ENCODE measurements at places on chromosomes 12 and 14.

GRCh38 chr12:93552427-93552826 is 20.0 kb upstream of the SOCS2 start:
- no peak for DNase-seq

DNA sequence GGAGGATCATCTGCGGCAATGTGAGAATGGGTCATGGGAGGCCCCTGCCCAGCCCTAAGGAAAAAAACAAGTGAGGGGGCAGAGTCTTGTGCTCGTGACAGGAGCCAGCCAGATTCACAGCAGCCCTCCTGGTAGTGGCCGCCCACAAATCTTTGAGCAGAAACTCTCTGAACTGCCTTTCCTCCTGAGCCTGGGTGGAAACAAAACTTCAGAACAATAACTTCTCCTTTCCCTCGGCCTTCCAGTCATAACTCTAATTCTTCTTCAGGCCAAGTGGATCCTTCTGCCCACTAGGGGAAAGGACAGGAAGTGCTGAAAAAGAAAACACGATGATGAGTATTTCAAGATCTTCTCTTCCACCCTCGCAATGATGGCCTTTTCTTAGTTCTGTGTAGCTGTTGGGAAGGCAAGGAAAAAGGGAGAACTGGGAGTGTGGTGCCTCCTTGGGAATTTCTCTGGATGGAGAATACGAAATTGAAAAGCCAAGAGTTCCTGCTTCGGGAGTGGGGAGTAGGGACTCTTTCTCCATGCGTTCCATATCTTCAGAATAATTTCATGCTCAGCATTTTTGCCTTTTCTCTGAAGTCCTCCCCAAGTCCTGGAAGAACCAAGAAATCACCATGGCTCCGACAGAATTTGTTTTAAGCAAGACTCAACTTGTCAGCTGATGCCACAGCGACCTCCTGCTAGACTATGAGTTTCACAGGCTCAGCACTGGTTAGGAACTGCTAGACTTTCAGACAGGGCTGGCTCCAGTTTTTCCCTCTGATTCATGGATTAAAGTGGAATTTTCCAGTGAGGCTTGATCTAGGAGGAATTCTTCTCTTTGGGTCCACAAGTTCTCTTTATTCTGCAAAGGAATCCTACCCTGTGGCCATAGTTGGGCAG is 188.9 kb downstream of the CAND1 start:
- DNase-seq = peak; percentile 68

DNA sequence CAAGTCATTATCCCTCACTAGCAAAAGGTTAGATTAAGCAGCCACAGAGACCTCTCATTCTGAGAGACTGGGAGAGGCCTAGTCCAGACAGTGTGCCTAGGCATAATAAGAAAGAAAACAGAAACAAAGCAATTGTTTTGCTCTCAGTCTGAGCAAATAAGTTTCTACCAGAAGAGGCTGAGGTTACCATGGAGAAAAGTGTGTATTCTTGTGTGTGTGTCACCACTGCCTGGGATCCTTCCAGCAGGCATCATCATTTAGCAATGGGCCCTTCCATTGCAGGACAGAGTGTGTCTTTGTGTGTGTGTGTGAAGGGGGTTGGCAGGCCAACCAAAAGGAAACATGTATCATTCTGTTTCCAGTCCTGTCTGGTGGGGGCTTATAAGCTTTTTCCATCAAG is 3.7 kb downstream of the EFS start:
- no peak for DNase-seq

DNA sequence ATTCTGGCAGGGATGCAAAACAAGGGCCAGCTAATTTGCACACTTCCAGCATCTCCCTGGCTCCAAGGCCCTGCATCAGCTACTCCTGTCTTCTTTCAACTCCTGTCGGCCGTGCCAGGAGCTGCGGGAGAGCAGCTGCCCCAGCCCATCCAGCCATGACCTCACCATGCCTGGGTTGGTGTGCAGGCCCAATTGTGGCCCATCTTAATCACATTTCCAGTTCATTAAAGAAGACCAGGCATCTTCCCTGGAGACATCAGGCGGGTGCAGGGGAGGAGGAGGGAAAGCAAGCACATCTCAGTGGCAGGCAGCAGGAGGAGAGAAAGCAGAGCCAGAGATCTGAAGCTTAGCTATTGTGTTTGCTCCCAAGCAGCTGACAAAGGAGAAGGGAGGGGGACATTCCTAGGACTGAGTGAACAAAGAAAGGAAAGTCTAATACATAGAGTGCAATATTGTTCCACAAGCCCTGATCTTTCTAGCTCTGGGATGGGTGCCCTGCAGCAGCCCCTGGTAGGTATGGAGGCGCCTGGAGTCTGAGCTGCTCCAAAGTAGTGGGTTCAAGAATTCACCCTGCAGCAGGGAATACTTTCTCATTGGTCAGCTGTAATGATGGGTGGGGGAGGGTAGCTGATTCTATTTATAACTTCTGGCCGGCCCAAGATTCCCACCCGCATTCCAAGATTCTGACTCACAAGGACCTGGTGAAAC is 40.1 kb downstream of the VWF start:
- peak; percentile 59 for DNase-seq

GRCh38 chr12:21828779-21829178 is 54.3 kb upstream of the KCNJ8 start:
- no peak for DNase-seq

GRCh38 chr14:69811868-69812252 is 14.8 kb upstream of the SLC10A1 start:
- no peak for DNase-seq

DNA sequence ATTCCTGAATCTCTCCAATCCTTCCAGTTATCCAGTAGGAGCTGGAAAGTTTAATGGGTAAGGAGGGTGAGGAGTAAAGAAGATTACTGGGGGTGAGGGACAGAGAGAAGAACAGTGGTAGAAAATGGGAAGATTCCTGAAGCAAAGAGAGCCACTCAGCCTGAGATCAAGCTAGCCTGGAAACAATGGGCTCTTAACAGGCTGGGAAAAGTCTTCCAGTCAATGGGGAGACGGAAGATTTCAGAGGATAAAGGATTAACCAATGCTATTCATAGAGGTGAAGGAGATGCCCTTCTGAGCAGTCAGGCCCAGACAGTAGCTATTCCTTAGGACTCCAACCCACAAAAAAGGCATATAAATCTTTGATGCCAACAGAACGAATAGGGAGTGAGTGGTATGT is 14.8 kb downstream of the GDF11 start:
- no peak for DNase-seq

- no peak for DNase-seq
Observed at GRCh38 chr12:49032679-49033447, 14.3 kb upstream of the PRKAG1 start.

GRCh38 chr12:22374508-22374907 is 40.0 kb upstream of the ST8SIA1 start:
- no peak for DNase-seq

DNA sequence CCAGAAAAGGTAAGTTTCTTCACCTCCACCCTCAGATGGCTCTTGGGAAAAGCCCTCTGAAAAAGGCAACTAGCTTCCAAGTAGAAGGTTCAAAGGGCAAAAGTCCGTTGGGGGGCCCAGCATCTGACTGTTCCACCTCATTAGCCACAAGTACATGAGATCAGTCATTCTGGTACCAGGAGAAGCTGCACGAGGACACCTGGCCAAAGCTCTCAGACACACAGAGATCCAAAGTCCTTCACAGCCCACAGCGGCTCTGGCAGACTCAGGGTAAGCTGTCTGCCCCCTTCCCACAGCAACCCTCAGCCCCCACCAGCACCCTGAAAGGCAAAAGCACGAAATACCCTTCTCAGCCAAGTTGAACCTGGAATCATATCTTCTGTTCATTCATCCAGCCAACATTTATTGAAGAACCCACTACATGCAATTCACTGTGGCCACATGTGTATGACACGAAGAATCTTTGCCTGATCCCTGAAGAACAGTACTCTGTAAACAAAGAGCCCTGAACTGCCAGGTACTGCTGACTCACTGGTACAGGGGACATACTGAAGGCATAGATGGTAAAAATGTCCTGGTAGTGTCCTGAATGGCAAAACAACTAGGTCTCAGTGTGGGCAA is 19.0 kb downstream of the SLC7A7 start:
- DNase-seq = no peak

GRCh38 chr12:110743571-110744093 is 941 bp upstream of the PPP1CC start:
- peak; percentile 26 for DNase-seq

DNA sequence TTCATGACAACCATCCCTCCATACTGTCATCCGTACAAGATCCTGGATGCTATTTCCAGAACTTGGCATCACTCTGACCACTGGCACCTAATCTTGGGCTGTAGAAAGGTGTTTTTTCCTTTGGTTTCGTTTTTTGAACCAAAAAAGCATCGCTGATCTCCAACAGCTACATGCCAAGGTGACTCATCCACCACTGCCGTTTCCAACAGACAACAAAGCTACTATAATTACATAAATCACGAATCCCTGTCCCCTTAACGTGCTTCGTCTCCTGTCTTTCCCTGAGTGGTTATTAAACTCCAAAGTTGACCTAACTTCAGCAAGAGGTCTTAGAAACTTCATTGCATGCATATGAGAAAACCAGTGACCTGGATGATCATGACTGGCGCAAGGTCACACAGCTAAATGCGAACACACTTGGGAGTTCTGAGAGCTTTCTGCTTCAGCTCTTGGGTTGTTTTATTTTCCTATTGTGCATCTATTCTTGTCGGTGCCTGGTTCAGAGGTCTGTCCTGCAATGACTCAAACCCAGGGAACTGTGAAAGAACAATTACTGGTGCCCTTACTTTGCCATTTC is 99.9 kb downstream of the PPM1H start:
- no peak for DNase-seq

- DNase-seq = no peak
Observed at GRCh38 chr14:99733540-99734405, 49.7 kb downstream of the CYP46A1 start.

DNA sequence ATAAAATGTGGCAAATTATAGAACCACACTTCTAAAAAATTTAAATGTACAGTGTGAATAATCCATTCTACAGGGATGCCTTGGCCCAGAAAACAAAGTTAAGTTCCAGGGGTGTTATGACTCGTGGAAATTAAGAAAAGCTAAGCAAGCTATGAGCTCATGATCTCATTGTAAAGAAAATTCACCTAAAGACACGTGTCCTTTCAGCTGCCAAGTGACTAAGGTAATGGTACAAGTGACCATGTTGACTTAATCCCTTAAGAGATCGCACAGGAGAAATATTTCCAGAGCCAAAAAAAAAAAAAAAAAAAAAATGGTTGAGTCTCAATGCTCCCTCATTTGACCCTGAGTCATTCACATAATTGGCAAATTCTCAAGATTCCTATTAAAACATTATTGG is 51.4 kb upstream of the ANO2 start:
- DNase-seq = no peak

DNA sequence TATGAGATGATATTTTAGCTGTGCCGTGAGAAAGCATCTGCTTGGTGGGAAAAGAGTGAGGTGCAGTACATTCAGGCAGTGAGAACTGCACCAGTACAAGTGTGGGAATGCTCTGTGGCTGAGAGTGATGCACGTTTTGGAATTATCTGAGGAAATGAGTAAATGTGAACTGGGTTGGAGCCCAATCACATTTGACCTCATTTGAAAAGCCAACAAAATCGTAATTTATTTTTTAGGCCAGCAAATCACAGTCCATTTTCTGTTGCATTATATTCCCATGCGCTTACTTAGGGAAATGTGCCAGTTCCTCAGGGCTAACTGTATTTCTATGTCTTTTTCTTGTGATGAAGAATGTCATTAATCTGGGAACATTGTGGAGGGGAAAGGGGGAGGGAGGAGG is 77.3 kb downstream of the SNAPC1 start:
- no peak for DNase-seq

- DNase-seq = peak; percentile 49
Observed at GRCh38 chr14:25400607-25401206, 350.8 kb upstream of the STXBP6 start.

- DNase-seq = peak; percentile 91
Observed at GRCh38 chr14:34059925-34060650, 109.2 kb upstream of the EGLN3 start.

GRCh38 chr12:16618256-16618655 is 12.3 kb upstream of the LMO3 start:
- no peak for DNase-seq

- DNase-seq = no peak
Observed at GRCh38 chr14:40652089-40652691, 954.5 kb upstream of the LRFN5 start.

DNA sequence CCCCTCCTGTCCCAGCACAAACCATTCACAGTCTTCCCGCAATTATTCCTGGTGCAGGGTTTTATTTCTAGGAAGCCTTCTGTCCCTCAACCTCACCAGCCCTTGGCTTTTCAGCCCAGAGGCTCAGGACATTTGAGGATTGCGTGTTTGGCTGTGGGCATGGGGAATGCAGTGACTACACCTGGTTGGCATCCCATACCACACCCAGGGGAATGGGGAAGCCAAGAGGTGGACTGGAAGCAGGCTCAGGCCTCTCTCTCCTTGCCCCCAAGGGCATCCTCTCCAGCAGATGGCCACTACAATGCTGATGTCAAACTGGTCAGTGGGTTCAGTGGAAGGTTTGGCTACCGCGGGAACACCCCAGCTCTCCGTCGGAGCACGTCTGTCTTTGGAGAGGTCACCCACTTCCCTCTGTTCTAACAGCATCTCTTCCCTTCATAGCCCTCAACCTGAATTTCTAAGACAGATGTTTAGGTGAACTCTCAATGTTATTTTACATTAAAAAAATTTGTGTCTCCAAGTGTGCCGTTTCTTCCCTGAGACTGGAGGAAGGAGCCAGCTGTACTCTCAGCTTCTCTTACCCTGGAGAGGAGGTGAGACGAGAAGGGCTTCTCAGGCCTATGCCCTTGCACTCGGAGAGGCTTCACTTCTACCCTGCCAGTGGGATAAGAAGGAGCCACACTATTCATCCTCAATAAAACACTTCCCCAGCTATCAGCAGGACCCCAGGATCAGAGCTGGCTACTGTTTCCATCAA is 35.5 kb downstream of the DCAF4 start:
- DNase-seq = peak; percentile 19

GRCh38 chr14:93784878-93785277 is 3.4 kb downstream of the PRIMA1 start:
- DNase-seq = no peak

- peak; percentile 37 for DNase-seq
Observed at GRCh38 chr12:121804417-121805111, 755 bp downstream of the SETD1B start.

- DNase-seq = no peak
Observed at GRCh38 chr14:71507681-71508080, 424.5 kb upstream of the RGS6 start.

DNA sequence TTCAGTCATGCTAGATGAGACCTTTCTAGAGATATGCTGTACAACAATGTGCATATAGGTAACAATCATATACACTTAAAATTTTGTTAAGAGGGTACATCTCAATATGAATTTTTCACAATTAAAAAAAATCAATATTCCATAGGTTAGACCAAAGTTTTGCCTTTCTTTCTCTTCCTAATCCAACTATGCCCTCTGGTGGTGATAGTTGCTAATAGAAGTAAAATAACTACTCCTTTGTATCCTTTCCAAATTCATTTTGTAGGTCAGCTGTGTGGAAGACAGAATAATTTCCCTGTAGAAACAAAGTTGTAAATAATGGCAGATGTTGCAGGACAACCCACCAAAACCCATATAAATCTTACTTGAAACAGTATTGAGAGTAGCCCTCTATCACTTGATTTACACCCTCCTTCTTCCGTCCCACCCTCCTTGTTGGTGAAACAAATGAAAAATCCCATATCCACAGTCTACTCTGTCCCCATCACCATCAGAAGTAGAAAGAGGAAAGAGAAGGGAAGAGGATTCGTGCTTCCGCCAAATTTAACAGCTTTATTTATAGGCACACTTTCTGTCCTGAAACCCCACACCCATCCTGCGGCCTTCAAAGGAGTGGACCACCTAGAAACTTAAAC is 34.2 kb upstream of the KICS2 start:
- peak; percentile 65 for DNase-seq
